ENCODE measurements at places on chromosomes 4 and X.

DNA sequence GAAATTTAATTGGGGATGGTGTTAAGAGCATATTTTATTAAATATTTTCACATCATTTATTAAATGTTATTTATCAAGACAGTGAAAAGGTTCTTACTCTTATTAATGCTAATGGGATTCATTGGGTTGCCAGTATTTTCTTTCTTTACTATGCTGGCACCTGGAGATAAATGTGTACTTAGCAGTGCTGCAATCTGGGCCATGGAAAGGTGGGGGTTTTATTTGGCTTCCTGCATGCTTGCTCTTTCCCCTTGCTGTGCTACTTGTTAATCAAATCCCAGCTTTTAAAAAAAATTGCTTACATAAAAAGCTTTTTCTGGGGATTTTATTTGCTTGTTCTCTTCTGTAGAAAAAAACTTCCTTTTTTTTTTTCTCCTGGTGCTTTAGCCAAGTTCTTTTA is 48.3 kb downstream of the ZAR1 start:
- DNase-seq = no peak

- no peak for DNase-seq
Measured at GRCh38 chr4:128603081-128603480, 206.4 kb upstream of the JADE1 start.

GRCh38 chrX:72526534-72527508 is 45.8 kb downstream of the HDAC8 start:
- DNase-seq = no peak

DNA sequence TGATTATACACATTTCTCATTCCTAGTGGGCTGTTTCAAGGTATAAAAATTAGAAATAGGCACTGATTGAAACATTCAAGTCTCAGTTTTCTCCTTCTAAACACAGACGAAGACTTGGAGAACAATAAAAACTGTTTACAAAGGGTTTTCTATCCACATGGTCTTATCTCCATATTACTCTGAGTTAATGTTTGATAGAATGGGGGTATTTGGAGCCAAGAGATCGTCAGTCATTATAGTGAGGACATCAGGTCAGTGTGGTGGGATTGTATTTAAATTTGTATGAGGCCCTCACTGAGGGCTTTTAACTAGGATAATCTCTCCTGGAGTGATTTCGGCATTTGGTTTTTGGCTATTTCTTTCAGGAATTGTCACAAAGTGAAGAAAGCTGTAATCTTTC is 16.4 kb upstream of the DYNLT3 start:
- DNase-seq = no peak

DNA sequence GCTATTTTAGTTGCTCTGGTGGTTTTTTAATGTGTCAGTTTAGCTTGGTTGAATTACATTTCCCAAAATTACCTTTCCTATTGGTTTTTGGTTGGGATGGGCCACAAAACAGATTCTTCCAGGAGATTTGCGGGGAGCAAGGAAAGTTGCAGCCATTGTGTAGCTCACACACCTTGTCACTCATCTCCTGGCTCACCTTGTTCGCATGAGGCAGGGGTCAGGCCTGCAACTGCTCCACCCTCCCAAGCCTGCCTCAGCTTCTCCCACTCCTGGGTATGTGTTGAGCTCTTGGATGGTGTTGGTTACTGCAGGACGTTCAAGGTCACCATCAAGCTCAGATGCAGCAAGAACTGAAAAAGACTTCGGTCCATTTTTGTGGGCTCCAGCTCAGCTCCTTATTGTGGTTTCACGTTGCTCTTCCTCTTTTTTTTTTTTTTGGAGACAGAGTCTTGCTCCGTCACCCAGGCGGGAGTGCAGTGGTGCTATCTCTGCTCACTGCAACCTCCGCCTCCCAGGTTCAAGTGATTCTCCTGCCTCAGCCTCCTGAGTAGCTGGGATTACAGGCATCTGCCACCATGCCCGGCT is 95.6 kb upstream of the METTL14 start:
- DNase-seq = no peak

DNA sequence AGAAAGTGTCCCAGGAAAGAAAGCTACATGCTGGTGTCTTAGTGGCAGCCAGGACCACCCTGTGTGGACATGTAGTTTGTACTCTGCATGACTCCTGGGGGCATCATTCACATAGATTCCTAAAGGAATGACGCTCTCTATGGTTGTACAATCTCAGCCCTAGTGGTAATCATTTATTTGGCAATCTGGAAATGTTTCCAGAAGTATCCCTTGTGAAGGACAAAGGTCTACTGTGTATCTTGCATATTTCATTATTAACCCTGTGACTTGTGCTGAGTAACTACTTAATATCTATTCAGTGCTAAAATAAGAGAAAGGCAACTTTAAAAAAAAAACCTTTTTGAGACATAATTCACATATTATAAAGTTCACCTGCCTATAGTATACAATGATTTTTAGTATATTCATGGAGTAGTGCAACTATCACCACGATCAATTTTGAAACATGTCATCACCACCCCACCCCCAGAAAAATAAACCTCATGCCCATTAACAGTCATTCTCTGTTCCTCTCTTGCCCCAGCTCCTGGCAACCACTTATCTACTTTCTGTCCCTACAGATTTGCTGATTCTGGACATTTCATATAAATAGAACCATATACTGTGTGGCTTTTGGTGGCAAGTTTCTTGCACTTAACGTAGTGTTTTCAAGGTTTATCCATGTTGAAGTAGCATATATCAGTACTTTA is 51.7 kb downstream of the SHROOM3 start:
- DNase-seq = no peak

GRCh38 chr4:17681281-17682221 is 67.1 kb downstream of the MED28 start:
- no peak for DNase-seq

DNA sequence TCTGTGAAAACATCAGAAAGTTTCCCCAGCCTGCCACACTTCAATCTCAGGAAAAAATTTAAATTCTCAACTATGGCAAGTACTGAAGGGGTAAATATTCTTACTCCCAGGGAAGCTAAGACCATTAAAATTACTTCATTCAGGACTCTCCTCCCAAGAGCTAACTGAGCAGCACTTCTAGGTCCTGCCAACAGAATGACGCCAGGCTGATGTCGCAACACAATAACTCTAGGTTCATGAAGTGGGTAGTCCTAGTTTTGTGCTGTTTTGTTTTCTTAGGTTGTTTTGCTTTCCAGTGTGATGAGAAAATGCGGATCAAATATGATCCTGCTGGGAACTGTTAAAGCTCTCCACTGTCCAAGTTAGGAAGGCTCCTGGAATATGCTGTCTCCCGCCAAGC is 180.0 kb downstream of the NKX6-1 start:
- no peak for DNase-seq

DNA sequence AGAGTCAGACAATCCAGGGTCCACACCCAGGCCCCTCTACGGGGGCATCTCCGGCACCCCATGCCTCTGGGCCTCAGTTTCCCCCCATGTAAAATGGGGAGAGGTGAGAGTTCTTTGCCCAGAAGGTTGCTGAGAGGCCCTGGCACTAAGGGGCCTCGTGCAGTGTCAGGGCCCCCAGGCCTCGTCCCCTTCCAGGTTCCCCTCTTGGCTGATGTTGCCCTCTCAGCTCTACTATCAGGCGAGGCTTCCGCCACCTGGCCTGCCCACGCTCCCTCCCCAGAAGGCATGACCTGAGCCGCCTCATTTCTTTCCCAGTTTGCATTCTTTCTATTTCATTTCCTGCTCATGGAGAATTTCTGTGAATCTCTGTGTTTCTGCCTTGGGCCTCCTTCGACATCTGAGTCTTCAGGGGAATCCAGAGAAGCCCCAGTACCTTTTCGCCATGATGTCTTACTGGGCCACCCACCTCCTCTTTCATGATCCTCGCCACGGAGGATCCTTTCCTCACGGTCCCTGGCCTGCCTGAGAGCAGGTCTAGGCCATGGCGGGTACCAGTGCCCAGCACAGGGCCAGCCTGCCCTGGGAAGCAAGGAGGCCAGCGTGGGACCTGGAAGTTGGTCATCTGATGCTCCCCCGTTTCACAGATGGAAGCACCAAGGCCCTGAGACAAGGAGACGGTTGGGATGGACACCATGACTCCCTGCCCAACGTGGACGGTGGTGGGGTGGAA is 21.9 kb upstream of the MRFAP1 start:
- no peak for DNase-seq

GRCh38 chrX:46576458-46576857 is 2.9 kb downstream of the CHST7 start:
- no peak for DNase-seq

DNA sequence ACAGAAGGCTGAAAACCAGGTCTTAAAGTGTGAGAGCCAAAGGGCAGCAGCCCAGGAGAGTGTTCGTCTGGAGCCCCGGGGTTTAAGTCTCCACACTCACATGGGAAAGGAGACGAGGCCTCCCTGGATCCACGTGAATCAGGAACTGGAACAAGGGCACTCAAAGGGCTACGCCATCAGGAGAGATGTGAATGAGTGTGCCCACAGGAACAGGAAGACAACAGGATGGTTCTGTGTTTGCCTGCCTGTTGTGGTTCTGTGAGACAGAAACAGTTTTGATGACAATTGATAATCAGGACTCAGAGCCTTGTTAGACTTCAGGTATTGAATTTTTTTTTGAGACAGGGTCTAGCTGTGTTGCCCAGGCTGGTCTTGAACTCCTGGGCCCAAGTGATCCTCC is 4.9 kb upstream of the CTBP1 start:
- DNase-seq = no peak

DNA sequence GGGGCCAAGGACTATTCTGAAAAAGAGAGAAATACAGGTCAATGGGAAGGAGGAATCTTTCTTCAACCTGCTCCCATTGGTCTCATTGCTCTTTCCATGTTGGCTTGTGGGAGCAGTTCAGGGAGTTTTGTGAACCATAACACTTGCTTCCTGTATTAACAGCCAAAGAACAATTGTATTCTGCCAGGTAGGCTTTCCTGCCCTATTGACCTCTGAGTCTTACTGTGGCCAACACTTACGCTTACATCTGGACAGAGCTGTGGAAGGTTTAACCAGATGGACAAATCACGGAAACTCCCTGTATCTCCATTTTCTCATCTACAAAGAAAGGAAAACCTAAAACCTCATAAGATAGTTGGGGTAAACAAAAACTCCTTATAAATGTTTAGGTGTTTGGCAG is 30.7 kb downstream of the MID1IP1 start:
- DNase-seq = no peak

- DNase-seq = no peak
Measured at GRCh38 chr4:25654971-25655963, at the start of gene SLC34A2. SLC34A2 (plus strand) TSS chr4:25655851; CDS start chr4:25662501, 6,650 bp downstream.

GRCh38 chr4:156677656-156678055 is 293.9 kb downstream of the PDGFC start:
- no peak for DNase-seq

- DNase-seq = no peak
Measured at GRCh38 chr4:186481998-186482790, 73.2 kb downstream of the MTNR1A start.

DNA sequence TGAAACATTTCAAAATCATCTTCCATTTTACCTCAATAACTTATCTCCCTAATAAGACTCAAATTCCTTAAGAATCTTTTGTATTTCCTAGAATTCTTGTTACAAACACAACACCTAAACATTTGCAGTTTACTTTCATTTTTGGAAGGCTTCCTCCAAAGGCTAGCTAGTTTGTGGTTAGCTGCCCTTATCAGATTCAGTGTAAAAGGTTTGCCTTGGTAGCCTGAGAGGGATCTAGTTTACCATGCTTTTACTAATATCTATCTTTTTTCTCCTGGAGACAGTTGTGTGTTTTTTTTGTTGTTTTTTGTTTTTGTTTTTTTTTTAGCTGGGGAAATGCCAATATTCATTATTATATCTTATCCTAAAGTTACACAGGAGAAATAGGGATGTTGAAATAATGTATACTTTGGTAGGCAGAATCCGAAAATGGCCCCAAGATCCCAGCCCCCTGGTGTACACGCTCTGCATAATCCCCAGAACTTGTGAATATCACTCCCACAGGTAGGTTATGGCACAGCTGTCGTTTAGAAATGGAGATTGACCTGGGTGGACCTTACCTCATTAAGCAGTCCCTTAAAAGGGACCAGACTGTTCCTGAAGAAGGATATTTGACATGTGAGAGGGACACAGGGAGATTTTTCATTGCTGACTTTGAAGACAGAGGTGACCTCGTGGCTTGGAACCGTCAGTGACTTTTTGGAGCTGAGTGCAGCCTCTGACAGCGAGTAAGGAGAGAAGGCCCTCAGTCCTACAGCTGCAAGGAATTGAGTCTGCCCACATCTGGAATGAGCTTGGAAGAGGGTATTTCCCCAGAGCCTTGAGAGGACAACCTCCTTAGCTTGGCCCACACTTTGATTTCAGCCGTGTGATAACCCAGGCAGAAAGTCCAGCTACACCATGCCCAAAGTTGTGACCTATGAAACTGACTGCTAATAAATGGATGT is 33.4 kb downstream of the SEPTIN11 start:
- no peak for DNase-seq

All from iPS DF 19.7 (cell line).